ENCODE measurements at places on chromosomes 13 and 19.

- DNase-seq, result no peak
Measured at GRCh38 chr19:32662186-32662585, 12.8 kb downstream of the ANKRD27 start.

- DNase-seq, result peak; percentile 1
Measured at GRCh38 chr19:36460046-36460445, 29.3 kb downstream of the ZNF566 start.

DNA sequence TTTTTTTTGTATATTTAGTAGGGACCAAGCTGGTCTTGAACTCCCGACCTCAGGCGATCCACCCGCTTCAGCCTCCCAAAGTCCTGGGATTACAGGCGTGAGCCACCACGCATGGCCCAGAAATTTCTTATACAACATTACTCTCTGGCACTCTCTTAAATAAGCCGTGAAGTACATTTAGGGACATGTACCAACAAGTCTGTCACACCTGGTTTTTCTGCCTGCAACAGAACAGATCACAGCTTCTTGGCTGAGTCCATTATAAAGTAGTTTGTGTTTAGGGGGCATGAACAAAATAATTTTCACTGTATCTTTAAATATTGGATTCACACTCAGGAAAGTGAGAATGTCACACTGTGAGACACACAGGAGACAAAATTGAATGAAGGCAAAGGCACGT is 1567.3 kb downstream of the SLITRK5 start:
- no peak for DNase-seq

- no peak for DNase-seq
Measured at GRCh38 chr19:35862528-35862927, 5.8 kb downstream of the KIRREL2 start.

- DNase-seq, result peak; percentile 70
Measured at GRCh38 chr19:41426952-41427646, at the start of gene B3GNT8. TSS of gene B3GNT8 (minus strand) at chr19:41427374. CDS start at chr19:41426778, 596 bp downstream.

DNA sequence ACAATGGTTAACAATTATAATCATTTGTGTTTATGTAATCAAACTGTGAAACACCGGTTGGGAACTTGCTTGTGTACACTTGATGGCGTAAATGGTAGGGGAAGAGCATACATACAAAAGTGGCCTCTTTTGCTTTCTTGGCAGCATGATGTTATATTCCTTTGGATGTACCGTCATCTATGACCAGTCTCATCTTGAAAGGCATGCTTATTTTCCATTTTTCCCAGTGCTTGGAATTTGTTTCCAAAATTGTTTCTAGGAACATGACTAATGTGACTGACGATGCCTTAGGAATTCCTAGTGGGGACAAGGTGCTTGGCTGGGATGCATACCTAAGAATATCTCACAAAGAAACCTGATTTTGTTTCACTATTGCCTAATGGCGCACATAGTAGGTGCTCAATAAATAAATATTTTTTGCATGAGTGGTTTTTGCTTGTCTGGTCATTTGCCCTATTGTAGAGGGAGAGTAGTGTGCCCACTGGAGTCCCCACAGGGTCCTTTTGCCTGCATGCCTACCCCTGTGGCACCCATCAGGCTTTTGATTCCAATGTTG is 45.5 kb downstream of the SAE1 start:
- DNase-seq, result peak; percentile 69

- peak; percentile 73 for DNase-seq
Measured at GRCh38 chr19:48999481-49000325, 6.0 kb downstream of the RUVBL2 start.

DNA sequence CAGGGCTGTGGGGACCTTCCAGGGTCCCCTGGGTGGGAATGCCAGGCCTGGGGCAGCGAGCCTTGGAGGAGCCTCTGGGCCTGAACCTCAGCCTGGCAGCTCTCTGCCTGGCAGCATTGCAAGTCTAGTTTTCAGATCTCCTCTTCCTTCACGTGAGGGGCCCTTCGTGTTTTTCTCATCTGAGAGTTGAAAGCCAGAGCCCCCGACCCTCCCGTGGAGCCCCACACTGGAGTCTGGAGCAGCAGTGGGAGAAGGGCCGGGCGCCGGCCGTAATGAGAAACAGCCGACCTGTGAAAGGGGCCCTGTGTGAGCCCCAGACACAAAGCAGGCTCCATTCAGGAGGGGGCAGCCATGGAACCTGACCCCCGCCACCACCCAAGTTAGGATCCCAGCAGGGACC is 19.3 kb downstream of the TMED1 start:
- no peak for DNase-seq

DNA sequence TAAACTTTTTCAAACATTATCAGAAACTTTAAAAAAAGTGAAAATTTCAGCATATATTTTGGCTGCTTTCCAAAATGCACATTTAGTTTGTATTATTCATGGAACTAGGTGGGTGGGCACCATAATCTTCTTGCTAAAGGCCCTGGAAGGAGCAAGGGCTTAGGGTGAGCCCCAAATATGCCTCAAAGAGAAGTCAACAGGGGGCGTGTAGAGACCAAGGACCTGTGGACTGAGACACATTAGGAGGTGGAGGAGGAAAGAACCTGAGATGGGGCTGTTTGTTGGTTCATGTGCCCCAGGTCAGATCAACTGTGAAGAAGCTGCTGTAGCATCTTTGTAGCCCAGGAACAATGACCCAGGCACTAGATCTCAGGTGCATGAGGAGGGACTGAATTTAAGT is 79.6 kb upstream of the OLFM4 start:
- DNase-seq, result no peak

- peak; percentile 5 for DNase-seq
Measured at GRCh38 chr13:50358231-50359040, 343.2 kb downstream of the KCNRG start.

- DNase-seq, result no peak
Measured at GRCh38 chr13:49326222-49326917, 78.6 kb downstream of the CDADC1 start.

DNA sequence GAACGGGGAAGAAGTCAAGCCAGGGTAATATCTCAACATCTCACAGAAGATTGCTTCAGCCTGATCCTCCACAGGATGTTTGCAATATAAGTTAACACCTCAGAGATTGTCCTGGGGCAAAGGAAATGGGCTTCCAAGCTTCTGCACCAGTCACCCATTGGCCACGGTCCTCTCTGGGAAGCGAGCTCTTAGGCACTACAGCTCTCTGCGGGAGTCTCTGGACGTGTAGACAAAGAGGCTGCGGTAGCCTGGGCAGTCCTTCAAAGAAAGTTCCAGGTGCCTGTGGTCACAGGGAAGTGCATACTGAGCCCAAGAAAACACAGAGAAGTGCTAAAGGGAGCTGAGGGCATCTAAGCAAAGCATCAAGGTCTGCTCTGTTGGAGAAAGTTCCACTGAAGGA is 805.7 kb downstream of the DIAPH3 start:
- DNase-seq, result no peak

DNA sequence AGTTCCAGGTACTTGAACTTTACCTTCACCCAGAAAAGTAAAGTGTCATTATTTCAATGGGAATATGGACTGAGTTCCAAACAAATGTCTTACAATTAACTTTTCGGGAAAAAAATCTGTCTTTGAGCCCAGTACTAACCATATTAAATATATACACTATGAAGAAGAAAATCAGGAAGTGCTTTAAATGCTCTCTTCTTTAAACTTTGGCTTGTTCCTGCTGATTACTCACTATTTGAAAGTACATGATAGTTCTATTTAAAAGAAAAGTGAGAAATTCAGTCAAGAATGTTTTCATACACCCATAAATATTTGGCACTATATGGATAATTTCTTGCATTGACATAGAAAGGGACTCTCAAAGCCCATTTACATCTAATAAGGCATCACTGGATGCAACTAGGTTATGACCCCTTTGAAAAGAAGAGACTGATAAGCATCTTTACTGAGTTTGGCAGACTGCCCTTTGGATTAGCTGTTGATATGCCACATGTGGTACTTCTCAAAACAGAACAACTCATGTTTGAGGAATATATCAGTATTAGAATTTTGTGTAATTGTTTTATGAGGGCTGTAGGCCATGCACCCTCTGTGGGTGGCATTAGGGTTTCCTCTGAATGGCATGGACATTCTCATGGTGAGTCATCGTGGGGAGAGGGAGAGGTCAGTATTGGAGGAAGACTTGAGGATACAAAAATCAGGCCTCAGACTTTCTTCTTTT is 25.0 kb upstream of the VWA8 start:
- peak; percentile 40 for DNase-seq

DNA sequence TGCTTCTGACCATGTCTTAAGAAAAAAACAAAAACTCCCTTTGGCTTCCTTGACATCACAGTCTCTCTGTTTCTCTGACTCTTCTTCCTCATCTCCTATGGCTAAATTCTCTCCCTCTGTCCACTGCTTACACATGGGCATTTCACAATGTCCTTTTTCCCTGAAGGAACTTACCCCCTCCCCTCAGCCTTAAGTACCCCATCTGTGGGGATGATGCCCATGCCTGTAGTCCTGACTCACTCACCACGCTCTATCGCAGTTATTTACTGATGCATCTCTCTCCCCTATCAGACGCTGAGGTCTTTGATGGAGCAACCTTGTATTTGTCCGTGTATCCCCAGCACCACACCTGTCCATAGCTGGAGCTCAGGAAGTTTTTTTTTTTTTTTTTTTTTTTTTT is 32.4 kb downstream of the ACTN4 start:
- no peak for DNase-seq

DNA sequence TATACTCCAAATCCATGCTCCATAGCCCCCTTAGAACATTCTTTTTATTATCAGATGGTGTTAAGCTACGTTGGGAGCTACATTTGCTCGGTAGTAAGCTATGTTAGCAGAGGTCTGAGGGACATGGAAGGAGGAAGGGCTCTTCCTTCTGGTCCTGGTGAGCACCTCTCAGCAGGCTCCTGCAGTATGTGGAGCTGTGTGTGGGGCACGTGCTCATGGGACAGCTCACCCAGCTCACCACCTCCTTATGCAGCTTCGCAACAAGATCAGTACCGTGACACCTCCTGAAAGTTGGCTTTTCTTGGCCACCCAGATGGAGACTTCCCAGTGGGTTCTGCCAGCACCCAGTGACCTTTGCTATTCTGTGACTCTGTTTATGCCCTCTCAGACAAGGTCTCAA is 400.5 kb upstream of the SLC10A2 start:
- DNase-seq, result no peak

- DNase-seq, result no peak
Measured at GRCh38 chr13:100442095-100442832, 146.3 kb downstream of the GGACT start.

GRCh38 chr19:45958320-45958719 is 15.3 kb downstream of the NOVA2 start:
- DNase-seq, result no peak

- DNase-seq, result no peak
Measured at GRCh38 chr13:86282442-86282841, 483.2 kb upstream of the SLITRK6 start.

GRCh38 chr13:111043575-111043982 is 71.5 kb upstream of the ARHGEF7 start:
- DNase-seq, result peak; percentile 64

DNA sequence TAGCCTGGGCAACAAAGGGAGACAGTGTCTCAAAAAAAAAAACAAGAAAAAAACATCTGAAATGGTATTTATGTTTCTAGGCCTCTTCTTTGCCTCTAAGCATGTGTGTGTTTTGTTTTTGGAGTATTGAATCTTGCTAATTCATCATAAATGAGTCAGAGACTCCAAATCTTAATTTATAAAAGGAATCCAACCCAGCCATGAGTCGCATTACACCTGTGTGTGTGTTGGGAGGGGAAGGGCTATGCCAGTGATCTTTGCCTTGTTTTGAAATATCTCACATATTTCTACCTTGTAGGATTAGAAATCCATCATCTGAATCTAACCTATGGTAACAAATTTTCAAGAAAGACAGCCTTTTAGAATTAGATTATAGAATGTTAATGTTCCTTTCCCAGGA is 4.0 kb downstream of the ZNF331 start:
- no peak for DNase-seq

- peak; percentile 92 for DNase-seq
Measured at GRCh38 chr13:110546926-110547325, 14.6 kb downstream of the RAB20 start.

DNA sequence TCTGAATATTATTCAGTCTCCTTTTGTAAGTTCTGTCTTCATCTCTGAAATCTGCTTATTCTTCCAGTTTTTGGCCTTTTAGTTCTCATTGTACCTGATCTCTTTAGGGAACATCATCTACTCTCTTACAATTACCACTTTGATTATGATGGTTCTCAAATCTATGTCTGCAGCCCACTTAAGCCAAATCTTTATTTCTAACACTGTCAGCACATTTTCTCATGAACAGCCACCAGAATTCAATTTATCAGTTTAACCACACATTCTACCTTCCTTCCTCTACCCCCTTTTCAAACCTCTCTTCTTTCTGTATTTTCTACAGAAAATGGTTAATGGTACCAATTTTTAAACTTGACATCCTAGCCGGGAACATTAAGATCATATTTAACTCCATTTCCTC is 175.3 kb downstream of the FGF14 start:
- DNase-seq, result no peak

- DNase-seq, result no peak
Measured at GRCh38 chr13:112061367-112062061, 5.4 kb upstream of the SOX1 start.

GRCh38 chr19:4103080-4103433 is 20.9 kb downstream of the MAP2K2 start:
- peak; percentile 17 for DNase-seq

DNA sequence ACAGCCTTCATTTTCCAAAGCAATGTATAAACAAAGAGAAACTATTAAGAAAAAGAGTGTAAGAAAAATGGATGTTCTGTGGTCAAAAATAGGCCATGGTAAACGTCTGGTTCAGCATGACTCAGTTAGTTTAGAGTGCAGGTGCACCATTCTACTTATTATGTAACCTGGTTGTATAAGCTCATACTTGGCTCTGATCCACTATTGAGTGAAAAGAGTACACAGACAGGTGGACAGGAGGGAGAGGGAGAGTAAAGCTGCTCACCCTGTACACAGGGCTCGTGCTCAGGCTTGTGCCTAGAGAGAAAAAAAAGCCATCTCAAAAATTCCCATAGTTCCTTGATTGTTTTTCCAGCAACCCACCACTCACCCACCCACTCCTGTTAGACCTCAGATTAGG is 85.8 kb upstream of the ZNF91 start:
- DNase-seq, result no peak

DNA sequence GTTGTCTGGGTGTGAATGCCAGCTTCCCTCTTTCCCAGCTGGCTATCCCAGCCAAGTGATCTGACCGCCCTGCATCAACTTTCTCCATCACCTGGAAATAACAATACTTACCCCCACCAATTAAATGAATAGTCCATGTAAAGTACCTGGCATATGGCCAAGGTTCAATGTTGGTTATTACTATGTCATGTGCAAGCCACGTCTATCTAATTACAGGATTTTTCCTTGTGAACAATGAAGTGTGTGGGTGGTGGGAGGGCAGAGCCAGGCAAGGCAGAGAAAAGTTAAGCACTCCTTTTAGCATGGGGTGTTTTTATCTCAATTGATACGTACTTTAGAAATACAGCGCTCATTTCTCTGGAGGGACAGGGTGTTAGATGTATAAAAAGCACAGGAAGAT is 121.1 kb downstream of the NHLRC3 start:
- no peak for DNase-seq

GRCh38 chr19:10143681-10144080 is 24.0 kb upstream of the EIF3G start:
- no peak for DNase-seq

DNA sequence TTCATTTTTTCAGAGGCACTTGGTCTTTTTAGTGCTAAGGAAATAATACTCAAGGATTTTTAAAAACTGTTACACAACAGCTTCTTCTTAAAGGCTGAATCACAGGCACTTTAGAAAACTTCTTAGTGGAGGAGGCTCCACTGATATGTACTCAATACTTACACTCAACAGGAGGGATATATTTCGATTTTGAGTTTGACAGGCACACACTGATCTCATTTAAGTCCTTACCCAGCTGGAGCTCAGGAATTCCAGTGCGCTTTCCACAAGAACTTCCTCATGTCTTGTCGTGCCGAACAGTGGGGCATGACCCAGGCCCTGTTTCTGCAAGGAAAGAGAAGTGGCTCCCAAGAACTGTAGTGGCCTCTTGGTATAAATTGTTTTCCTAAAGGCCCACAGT is 103.8 kb downstream of the RGCC start:
- peak; percentile 74 for DNase-seq
